Hippocampal formation (tissue), 2 donors: ENCODE measurements at places on chromosomes 13 and 19.

DNA sequence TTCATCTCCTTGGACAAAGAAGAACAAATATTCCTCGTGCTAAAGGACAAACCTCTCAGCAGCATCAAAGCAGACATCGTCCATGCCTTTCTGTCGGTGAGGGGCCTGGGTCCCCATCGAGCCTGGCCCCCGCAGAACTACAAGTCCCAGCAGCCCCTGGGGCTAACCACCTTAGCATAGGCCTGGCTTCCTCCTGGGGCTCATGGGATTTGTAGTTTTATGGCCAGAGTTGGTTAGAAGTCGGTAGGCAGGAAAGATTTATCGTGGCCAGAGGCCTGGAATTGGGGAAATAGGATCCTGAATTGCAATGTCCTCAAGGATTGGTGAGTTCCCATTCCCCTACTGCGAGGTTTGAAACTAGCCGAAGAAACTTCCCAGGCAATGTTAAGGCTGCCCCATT is 19.6 kb downstream of the TMEM150B start:
- DNase-seq: no peak

DNA sequence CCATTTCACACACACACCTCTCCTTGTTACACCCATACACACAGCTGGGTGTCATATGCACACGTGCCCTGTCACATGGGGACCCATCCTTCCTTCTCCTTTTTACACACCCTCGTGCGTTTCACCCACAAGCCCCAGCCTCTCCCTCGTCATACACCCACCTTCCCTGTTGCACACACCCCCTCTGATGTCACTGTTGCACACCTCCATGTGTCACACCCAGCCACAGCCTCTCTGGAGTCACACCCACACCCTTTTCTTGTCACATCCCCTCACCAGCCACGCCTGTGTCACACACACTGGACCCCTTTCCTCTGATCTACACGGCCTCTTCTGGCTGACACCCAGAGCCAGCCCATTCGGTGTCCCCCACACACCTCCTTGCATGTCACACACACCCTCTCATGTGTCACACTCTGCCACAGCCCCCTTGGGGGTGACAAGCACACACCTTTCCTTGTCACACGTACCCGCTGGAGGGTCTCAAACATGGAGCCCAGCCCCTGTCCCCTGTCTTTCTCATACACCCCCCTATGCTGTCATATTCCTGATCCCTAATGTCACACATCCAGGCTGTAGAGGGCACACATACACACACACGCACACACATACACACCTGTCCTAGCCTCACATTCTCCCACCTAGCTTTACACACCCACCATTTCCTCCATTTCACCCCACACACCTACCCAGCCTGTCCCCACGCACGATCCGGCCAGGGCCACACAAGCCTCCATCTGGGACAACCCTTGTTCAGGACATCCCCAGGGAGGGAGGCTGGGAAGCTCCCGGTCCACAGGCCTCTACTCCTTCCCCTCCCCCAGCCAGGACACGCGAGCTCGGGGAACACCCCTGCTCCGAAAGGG is 1.4 kb downstream of the NOVA2 start:
- no peak for DNase-seq

DNA sequence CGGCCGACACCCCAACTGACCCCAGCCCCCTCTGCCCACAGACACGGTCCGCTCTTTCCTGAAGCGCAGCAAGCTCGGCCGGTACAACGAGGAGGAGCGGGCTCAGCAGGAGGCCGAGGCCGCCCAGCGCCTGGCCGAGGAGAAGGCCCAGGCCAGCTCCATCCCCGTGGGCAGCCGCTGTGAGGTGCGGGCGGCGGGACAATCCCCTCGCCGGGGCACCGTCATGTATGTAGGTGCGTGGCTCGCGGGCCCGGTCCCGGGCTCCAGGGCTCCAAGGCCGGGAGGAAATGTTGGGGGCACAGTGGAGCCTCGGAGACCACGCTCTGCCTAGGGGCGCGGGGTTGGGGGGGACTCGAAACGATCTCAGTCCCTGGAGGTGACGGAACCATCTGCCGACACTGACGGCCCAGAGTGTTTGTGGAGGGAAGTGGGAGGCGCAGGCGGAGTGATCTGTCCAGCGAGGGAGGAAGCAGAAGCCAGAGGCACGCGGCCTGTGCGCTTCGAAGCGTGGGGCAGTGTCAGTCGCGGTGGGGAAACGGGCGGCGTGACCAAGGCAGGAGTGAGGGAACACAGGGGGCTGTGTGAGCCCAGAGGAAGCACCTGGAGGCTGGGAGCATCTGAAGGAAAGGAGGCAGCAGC is 6.3 kb downstream of the TBCB start:
- DNase-seq: no peak

- DNase-seq: no peak
These were observed 54.4 kb upstream of the RANBP3 start for GRCh38 chr19:6032381-6032780.

- DNase-seq: no peak
These were observed 57.7 kb downstream of the ANKRD10 start for GRCh38 chr13:110856942-110857835.

DNA sequence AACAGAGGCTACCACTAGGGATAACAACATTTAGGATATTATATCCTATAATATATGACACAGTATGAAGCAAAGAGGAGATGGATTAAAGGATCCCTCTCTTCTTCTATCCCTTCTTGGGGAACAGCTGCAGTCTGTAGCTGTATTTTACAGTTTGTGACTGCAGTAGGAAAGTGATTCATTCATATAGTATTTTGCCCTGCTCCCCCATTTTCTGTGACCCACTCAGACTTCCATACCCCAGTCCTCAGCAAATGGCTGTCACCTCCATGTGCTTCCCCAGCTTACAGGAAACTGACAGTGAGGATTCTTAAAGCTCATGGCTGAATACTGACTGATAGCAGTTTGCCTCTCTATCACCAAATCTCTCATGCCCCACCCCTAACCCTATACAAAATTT is 27.5 kb downstream of the MICU2 start:
- no peak for DNase-seq

- no peak for DNase-seq
These were observed 1.1 kb downstream of the PLEKHJ1 start for GRCh38 chr19:2234996-2235380.

- no peak for DNase-seq
These were observed 230.1 kb downstream of the DLEU7 start for GRCh38 chr13:50613356-50613831.

GRCh38 chr13:62246581-62246980 is 830.9 kb upstream of the PCDH20 start:
- DNase-seq: no peak

GRCh38 chr19:51480590-51480989 is 2.3 kb downstream of the CEACAM18 start:
- no peak for DNase-seq

DNA sequence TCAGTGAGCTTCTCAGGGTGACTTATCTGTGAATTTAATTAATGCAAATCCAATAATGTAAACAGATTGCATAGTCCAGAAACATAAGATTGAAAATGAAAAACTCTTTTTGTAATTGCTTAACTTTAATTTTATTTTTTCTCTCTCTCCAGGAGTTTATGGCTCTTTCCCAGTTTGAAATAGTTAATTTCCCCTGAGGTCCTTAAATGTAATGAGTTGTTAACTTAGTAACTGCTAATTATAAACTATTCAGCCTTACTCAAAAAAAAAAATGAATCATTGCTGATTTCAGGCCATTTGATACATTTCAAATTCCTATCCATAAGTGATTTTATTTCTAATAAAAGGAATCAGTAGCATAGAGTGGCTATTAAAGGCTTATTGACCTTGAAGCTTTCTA is 84.1 kb upstream of the TRPC4 start:
- no peak for DNase-seq

- DNase-seq: no peak
These were observed 9.8 kb downstream of the DAZAP1 start for GRCh38 chr19:1417145-1417544.
